ENCODE measurements at places on chromosomes 1 and 21.
A peak's percentile ranks its signal among the peaks of the same experiment; 100 is the strongest.

GRCh38 chr1:213122514-213122929, 71.5 kb downstream of the RPS6KC1 start:
- peak; percentile 51 for DNase-seq

DNA sequence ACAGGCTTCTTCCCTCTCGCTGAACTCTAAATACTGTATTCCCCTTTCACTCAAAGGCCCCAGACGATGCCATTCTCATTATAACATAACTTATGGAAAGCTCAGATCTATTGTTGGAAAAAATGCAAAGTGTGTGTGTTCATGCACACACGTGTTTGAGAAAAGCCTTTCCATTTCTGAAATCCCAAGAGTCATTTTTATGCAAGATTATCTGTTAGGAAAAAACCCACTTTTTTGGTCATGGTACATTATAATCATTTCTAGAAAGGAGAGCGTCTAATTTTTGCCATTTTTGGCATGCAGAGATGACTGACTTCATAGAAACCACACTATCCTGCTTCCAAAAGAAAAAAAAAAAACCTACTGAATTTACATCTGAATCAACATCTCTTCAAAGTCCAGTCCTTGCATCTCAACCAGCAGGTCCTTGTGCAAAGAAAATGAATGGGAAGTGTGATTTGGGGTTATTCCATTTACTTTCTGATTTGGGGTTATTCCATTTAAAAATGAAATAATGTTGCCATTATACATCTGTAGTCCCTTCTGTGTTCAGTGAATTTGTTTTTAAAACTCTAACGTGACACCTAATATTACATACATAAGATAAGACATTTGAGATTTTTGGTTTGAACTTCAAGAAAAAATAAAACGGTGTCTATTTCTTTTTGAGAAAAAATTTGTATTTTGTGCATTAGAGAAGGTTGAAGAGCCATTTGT, 150.3 kb downstream of the DHRS3 start:
- no peak for DNase-seq

- DNase-seq, result no peak
Measured at GRCh38 chr1:65141394-65141793, 6.6 kb upstream of the AK4 start.

GRCh38 chr1:59176471-59176870, 120.4 kb upstream of the FGGY start:
- no peak for DNase-seq

- DNase-seq, result no peak
Measured at GRCh38 chr1:8390707-8391106, 72.8 kb downstream of the SLC45A1 start.

DNA sequence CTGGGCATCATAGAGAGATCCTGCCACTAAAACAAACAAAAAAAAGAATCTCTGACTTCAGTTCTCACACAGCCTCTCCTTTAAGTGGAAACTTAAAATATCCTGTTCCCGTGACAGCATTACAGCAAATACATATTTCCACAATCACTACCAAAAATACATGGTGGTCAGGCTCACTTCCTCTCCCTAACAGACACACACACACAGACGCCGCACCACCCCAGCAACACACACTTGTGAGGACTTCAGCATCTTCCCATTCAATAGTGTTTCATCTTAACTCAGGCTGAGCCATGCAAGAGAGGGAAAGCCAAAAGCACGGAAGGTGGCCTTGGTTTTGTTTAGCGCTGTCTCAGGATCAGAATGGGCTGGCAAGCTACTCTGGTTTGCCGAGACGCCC, 21.9 kb downstream of the KIAA1614 start:
- DNase-seq, result no peak

DNA sequence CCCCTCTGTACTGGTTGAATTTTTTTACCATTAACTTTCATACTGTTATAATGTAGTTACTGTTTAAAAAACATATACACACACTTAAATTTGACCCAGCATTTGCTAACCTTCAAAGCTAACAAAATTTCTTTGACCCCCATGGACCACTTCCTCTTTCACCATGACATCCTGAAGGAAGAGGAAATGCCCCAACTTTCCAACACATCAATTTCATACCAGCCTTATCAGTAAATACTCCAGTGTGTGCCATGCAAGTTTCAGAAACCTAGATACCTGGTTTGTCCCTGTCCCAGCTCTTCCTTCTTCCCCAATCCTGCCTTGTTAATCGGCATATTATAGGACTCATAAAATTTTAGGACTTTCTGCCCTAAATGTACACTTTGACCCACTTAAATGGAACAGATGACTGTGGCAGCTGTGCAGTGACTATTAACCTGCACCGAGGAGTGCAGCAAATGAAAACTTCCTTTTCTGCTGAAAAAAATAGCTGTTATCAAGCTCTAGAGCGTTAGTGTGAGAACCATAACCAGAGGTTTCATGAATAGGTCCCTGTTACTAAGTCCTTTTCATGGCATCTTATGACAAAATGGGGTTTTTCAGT, 54.1 kb downstream of the DTL start:
- no peak for DNase-seq

GRCh38 chr1:10299151-10299550, 88.8 kb downstream of the KIF1B start:
- DNase-seq, result no peak

DNA sequence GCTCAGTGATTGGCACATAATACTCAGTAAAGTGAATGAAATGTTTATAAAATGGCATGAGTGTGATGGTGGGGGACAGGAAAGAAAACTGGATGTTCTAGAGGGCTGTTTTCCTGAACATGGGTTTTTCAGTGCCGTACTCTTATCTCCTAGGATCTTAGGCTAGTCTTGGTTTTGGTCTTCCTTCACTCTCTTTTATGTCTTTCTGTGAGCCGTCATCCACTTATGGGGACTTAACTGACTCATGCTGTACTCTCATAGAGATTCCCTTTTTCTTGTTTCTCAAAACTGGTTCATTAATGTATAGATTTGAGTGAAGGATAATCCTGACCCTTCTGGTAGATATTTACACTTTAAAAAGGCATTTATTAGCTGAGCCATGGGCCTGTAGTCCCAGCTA, 16.6 kb downstream of the AGO3 start:
- no peak for DNase-seq

DNA sequence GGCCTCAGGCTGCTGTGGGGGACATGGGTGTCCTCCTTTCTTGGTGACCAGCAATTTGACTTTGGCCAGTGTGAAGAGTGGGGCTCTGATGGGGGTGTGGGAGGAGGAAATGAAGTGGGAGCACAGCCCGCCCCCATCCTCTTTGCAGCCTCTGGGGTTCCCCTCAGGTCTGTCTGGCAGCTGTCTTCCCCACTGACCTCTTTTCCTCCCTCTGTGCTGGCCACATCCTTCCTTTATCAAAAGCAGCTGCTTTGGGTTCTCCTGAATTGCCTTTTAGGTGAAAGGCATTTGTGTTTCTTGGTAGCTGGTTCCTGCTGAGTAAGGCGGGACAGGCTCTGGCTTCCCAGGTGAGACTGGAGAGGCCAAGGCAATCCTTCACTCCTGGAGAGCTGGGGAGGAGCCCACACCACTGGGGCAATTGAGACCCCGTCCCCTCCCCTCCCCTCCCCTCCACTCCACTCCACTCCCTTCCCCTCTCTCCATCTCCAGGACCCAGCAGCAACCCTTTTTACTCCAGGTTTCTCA, 24.9 kb downstream of the PCAT6 start:
- no peak for DNase-seq

GRCh38 chr1:85404408-85404807, 60.6 kb downstream of the DDAH1 start:
- DNase-seq, result no peak

GRCh38 chr1:30449428-30450147, 273.8 kb downstream of the MATN1 start:
- no peak for DNase-seq

GRCh38 chr1:30801771-30802198, 44.2 kb upstream of the LAPTM5 start:
- no peak for DNase-seq

- peak; percentile 91 for DNase-seq
Measured at GRCh38 chr1:111690306-111690617, 48.9 kb downstream of the INKA2 start.

GRCh38 chr21:28758042-28758882, 234.4 kb downstream of the LTN1 start:
- DNase-seq, result no peak

- DNase-seq, result no peak
Measured at GRCh38 chr1:53367503-53368313, 39.8 kb upstream of the LRP8 start.

GRCh38 chr1:184082541-184083415, 31.2 kb downstream of the TSEN15 start:
- no peak for DNase-seq

GRCh38 chr1:68197891-68198290, 34.4 kb downstream of the WLS start:
- no peak for DNase-seq

DNA sequence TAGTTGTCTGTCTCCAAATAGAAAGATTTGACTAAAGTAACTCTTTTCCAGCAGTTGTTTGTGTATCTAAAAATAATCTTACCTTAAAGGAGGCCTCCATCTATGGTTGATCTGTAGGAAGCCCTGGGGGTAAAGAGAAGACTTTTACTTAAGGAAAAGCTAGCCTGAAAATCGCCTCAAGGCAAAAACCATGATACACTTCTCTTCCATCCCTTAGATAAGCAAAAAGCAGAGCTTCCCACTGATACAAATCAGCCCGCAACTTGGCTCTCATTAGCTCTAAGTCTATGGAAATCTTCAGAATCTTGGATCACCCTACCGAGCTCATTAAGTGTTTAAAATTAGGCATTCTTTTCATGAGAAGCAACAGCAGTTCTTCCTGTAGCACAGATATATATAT, 576.9 kb upstream of the PTBP2 start:
- no peak for DNase-seq

DNA sequence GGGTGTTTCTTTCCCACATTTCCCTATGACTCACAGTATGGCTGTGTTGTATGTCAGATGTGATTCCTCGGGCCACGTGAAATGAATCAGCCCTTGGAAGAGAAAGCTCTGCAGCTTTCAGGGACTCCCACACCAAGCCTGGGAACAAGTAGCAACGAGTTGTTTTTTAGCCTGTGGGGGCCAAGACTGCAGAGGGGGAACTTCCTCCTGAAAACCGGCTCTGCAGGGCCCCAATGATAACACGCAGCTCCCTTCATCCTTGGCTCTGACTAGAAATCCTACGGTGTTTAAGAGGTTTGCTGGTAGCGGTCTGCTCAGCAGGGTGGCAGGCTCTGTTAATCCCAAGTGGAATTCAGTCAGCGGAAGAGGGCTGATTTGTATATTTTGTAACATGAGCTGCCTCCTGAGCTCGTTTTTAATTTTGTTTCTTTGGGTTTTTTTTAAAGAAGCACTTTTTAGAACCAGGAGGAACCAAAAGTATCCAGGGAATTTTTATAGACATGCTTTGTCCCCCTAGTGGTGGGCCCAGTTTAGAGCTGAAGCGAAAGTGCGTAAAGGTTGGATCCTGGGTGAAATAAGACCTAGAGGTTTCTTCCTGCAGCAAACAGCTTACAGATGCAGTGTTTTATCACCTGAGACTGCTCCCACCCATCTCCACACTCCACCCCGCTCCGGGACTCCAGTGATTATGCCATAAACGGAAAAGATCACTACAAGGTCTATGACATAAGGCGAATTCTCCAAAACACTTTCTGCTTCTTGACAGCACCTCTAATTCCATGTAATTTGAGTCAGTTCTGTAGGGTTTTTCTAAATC, 48.8 kb downstream of the LAMC2 start:
- peak; percentile 98 for DNase-seq

DNA sequence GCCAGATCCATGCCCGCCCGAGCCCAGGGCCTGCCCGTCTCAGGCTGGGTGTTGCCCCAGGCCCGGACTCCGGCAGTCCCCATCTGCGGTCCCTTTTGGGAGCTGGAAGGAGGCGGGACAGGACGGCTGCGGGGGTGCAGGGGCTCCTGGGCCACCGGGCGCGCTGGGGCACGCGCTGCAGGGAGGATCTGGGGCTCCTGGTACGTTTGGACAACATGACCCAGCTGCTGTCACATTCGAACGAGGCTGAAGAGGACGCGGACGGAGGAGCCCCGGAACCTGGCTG, 6.6 kb upstream of the CALML6 start:
- DNase-seq, result no peak

DNA sequence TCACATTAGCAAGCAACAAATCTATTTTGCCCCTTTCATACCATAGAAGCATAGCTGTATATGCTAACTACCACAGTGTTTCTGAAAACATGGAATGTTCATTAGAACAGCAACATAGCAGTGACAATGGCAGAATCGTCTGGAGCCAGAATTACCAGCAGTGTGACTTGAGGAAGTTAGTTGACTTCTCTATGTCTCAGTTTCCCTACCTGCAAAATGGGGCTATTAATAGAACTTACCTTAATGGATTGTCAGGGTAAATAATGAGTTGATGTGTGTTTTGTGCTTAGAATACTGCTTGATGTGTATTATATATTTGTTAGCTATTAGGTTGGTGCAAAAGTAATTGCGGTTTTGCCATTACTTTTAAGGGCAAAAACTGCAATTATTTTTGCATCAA, 14.8 kb upstream of the GJA9 start:
- no peak for DNase-seq

DNA sequence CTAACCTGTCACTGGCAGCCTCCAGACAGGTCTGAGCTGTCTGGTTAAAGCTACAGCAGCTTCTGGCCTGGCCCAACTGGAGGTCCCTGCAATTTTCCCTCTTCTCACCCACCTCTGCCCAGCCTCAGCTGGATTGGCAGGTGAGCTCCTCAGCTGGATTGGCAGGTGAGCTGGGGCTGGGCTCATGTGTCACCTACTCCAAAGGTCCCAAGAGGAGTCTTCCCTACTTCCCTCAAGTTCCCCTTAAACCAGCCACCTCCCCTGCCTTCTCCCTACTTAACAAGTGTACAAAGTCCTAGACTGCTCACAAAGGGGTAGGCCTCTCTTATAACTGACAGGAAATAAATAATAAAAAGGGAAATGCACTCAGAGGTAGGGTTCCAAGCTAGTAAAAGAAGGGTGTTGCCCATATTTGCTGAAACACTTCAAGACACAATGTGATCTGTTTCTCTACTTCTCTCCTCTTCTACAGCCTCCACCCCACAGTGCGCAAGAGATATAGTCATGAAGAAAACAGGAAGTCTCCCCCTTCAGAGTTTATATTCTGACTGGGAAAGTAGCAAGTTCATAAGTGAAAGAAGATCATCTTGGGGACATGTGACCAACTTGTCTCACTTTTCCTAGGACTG, at the start of gene GPA33:
Gene GPA33, minus strand, starts transcription at position 64 of the 629 bp plus-strand sequence. CDS start 90 bp downstream, outside the sequence.
- DNase-seq, result no peak

DNA sequence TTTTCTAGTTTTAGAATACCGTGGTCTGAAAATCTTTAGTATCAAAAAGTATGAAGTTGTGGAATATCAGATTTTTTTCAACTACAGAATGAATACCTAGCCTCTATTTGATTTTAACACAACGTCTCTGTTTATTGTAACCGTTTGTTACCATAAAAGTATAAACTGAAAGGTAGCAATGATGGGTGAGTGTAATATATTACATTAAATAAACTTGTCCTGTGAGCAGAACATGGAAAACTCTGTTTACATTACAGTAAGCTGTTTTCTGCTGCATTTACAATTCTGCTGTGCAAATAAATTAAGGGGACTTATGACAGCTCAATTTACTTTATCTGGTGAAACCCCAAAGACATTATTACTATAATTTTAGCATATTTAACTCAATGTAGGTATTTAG, 62.5 kb downstream of the CHRM3 start:
- DNase-seq, result no peak

- DNase-seq, result no peak
Measured at GRCh38 chr1:114536043-114536442, 25.0 kb upstream of the TRIM33 start.

- DNase-seq, result no peak
Measured at GRCh38 chr1:247329097-247329617, 2.5 kb downstream of the ZNF496 start.

Measured in smooth muscle cell of the brain vasculature (primary cell).